Cortex of kidney (tissue), 1 donor: ENCODE measurements at places on chromosomes 6 and 20.

DNA sequence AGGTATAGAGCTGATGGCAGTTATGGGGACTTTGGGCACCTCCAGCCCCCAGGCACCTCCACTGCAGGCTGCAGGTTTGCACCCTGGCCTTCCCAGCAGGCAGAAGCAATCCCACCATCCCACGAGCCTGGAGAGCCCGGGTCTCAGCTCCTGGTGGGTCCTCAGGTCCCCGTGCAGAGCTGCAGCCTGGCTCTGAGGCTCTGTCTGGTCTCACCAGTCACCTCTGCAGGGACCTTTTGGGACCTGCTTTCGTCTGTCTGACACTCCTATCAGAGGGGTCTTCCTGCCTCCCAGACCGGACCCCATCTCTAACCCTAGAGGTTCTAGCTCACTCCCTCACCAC is 41.9 kb downstream of the FGD2 start:
- DNase-seq: no peak

DNA sequence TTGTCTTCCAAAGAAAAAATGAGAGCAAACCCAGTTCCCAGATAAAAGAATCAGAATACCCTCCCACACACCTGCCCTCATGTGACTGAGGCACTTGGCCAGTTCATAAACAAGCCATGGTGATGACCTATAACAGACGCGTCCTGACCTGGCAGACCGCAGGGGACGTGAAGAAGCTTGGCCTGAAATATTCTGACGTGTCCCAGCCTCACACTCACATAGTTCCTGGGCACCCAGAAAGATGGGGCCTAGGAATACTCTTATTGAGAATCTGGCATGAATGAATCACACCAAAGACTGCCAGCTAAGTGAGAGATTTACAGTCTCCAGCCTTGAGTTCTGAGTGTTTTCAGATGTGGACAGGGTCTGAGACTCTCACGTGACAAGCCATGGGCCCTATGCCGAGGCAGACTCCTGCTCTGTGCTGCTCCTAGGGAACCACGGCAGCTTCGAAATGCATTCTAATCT is 17.2 kb upstream of the MAP3K4 start:
- DNase-seq: no peak

GRCh38 chr20:4068708-4069107 is 53.4 kb upstream of the RNF24 start:
- no peak for DNase-seq

DNA sequence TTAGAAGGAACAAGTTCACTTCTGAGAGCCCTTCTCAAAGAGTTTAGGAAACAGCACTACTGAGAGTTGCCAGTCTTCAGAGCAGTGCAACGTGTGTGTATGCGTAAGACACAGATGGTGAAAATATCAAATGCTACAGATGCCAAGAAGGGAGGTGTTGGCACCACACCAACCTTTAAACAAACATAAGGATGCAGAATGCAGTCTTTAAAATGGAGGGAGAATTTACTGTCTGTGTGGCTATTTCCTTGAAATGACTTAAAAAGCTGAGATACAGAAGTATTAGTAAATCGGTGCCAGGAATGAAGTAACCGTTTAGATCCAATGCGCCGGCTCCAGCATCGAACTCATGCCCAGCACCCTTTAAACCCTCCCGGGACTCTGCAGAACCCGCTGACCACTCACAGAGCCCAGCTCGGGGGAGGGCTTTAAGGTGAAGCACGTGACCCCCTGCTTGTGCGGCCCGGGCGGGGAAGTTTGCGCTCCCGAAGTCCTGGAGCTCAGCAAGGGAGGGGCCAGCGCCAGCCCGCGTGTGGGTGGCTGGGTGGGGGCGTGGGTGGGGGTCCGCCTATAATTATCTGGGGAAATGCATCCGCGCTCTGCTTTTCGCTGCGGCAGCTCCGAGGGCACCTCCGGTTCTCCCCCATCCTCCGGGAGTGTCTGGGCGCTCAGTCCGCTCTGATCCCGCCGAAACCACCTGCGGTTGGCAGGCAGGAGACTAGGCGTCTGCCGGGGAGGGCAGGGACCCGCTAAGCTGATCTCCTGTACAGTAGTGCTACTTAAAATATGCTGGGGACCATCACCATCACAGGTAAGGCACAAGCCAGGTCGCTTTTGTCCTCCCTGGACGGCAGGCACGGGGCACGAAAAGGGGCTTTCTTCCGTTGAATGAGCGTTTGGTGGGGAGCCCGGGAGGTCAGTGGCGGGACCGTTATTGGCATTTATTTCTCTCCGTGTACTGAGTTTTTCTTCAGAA is 66.0 kb downstream of the ZBTB2 start:
- DNase-seq: no peak

GRCh38 chr6:159467473-159468041 is 225.5 kb downstream of the SOD2 start:
- DNase-seq: no peak

DNA sequence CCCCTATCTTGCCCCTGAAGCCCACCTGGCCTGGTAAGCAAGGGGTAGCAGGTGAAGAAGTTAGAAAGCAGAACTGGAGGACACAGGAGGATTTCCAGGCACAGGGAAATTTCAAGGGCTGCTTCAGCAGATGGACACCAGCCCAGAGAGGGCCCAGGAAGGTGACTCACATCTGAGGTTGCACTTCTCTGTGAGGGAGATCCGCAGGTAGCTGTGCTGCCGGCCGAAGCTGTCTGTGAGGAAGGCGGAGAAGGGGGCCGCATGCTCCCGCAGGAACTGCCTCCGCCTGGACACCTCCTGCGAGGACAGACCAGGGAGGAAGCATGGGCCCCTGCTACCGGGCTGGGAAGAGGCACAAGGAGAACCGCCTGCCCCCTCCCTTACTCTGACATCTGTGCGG is 7.1 kb downstream of the MOCS1 start:
- no peak for DNase-seq

DNA sequence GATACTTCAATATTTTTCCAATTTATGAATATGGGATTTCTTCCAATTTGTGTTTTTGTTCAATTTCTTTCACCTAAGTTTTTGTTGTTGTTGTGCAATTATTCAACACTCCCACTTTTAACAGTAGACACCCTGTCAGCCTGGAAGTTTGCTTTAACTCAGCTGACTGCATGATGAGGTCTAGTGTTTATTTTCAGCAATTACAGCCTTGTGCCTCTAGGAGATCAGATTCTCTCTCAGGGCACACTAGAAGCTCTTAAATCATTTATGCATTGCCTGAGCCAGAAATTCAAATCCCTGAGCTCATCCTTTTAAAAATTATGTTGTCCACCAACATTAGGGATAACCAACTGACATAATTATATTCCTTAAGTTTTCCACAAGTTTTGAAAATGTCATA is 85.7 kb downstream of the MRAP2 start:
- DNase-seq: no peak

- no peak for DNase-seq
Observed at GRCh38 chr6:108492131-108492766, 68.5 kb upstream of the FOXO3 start.

DNA sequence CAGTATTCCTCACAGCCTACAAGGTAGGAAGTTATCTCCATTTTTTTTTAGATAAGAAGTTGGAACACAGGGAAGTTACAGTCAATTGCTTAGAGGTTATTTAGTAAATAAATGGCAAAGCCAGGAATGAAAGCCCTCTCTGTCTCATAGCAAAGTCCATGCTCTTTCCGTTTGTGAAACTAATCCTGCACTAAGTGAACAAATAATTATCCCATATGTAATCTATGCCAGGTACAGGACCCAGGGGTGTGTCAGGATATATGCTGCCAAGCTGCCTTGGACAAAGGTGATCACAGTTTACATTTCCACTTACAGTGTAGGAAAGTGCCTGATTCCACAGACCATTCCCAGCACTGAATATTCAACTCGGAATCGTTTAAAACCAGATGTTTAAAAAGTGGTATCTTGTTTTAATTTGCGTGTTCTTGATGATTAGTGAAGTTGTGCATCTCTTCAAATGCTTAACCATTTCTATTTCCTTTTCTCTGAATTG is 13.6 kb upstream of the GMDS start:
- DNase-seq: no peak

- DNase-seq: no peak
Observed at GRCh38 chr20:6663104-6663503, 104.4 kb upstream of the BMP2 start.

DNA sequence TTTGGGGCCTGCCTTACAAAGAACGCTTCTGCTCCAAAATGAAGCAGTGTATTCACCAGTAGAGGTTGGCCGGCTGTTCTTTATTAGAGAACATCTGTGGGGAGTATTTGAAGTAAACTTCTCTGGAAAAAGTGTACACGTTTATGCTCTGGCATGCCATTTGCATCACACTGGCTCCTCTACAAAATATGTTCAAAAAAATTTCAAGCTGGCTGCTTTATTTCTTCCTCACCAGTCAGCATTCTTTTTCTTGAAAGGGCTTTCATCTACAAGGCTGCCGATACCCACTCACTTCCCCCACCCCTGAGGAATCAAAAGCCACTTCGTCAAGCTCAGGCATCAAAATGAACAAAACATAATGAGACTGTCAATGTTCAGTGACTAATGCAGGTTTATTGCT is 294.1 kb downstream of the TFAP2B start:
- DNase-seq: no peak

DNA sequence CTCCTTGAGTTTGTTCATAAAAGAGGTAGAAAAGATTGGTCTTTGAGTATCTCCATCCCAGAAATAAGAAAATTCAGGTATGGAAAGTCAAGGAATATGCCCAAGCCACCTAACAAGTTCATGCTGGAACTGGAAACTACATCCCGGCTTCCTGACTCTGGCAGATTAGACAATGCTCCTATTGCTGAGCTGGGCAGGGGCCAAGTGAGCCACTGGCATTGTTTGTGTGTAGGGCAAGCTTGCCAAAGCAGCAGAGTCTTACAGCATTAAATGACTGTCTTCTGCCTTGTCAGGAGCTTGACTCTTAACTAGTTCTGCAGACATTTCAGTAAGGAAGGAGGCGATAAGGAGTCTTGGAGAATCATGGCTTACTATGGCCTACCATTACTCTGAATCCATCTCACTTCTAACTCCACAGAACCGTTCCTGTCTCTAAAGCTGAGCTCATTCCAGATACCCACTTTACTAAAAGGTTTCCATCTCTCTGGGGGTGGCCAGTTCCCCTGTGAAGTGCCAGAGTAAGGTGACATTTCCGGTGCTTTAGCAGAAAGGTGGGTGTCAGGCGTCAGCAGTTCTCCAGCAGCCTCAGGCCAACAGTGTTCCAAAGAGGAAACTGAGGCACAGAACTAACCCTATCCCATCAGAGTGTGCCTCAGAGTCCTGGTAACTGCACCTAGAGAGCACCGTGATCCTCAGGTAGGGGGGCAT is 30.1 kb downstream of the PRDM1 start:
- no peak for DNase-seq

- no peak for DNase-seq
Observed at GRCh38 chr6:110485491-110485890, 9.1 kb upstream of the SLC22A16 start.

DNA sequence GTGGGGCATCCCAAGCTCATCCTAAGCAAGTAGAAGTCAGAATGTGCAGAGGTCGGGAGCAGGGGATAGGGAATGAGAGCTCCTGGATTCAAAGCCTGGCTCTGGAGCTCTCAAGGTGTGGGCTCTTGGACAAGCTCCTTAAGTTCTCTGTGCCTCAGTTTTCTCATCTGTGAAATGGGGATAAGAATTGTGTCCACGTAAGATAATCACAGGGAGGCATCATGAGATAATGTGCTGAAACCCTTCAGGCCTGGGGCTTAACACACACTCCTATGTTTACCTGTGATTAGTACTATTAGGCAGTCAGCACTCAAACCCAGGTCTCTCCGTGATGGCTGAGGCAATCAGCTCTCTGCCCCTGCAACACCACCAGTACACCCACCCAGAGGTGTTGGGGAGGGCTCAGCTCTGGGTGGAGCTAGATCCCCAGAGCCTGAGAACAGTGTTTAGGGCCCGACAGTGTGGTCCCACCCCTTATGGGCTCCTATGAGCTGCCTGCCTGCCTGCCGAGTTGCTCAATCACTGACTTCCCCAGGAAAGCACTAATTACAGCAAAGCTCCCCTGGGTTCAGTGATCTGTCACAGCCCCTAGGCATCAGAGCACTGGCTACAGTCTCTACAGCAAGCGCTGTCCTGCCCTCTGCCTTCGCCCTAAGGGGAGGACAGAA is 6.3 kb upstream of the SIRPA start:
- DNase-seq: no peak

DNA sequence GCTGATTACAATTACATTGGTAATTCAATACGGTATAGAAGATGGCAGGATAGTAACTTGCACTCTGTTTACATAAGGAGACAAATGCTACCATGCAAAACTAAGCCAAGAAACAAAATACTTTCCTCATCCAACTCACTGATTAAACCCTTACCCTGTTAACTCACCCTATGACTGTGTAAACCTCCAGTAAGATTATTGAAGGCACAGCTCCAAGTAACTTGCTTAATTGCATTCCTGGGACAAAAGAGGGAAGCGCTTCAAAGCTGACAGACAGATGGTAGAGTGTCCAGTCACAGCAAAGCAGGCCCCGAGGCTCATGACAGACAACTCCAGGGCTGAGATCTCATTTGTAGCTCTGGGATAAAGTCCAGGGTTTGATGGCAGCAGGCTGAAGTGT is 6.9 kb upstream of the KIF16B start:
- no peak for DNase-seq

DNA sequence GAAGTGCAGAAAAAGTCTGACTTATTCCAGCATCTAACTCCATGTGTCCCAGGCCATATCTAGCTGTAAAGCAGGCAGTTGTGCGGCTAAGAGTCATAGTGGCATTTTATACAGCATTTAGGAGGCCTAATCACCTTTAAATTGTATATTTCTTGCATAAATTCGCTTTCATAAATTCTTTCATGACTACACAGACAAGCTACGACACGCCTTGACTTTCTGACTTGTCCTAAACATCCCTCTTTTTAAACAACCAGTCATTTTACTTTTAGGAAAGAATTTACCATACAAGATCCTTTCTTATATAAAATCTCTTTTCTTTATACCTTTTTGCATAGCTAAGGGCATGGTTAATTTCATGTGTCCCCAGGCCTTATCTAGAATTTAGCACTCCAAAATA is 81.7 kb upstream of the THBS2 start:
- DNase-seq: no peak

DNA sequence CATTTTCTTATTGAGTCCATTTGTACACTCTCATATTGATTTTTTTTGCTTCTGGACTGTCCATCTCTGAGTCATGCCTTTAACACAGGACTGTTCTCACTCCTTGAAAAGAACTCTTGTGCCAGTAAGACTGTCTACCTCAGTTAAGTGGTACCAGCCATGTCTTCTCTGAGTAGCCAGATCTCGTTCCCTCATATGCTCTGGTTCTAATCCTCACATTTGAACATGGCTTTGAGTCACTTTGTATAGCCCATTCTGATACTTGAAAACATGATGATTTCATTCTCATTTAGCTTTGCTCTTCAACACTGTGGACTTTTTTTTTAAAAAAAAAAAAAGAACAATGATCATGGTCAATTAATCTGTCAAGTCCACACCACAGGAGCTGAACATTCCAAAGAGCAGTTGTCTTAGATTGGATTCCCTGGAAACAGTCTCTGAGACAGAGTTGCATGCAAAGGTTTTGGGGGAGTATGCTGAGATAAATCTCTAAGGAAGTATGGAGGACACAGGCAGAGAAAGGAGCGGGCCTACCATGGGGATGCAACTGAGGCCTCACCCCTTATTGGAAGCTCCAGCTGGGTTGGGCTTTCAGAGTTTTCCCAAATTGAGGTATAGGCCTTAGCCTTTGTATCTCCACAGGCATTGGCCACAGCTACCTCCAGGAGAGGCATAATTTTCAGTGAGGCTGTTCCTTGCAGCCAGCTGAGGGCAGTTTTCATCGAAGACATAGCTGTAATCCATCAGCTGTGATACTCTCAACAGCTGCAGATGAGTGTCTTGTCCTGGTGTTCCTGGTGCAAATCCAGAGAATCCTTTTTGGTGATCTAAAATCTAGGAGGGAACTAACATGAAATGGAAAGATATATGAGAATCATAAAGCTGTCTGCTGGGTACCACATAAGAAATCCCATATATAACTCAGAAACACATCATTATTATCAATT is 6.0 kb upstream of the PTCHD4 start:
- no peak for DNase-seq
